ENCODE measurements at places on chromosomes 13 and 19.
A peak's percentile ranks its signal among the peaks of the same experiment; 100 is the strongest.

DNA sequence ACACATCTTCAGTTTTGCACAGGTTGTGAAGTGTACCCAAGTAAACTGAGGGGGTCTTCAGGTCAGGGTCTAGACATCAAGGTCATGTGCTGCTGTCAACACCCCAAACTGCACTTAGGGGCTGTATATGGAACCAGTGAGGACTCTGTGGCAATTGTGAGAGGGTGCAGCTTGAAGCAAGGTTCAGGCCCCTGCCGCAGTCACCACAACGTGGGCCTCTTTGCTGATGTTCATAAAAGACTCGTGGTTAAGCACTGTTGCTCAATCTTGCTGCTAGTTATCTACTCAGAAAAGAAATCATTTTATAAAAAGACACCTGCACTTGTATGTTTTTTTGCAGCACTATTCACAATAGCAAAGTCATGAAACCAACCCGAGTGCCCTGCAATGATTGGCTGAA is 907.4 kb downstream of the UQCRFS1 start:
- no peak for DNase-seq

DNA sequence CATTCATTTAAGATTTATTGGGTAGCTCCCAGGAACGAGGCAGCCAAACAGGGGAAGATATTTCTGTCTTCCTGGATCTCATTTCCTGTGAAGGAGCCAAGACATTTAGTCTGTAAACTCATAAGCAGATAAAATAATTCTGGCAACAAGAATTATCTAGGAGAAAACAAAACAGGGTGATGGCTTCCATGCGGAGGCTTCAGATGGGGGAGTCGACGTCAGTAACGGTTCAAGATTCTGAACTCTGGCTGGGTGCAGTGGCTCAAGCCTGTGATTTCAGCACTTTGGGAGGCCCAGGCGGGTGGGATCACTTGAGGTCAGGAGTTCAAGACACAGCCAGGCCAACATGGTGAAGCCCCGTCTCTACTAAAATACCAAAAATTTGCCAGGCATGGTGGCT is 1.3 kb downstream of the GNA15 start:
- DNase-seq: no peak

DNA sequence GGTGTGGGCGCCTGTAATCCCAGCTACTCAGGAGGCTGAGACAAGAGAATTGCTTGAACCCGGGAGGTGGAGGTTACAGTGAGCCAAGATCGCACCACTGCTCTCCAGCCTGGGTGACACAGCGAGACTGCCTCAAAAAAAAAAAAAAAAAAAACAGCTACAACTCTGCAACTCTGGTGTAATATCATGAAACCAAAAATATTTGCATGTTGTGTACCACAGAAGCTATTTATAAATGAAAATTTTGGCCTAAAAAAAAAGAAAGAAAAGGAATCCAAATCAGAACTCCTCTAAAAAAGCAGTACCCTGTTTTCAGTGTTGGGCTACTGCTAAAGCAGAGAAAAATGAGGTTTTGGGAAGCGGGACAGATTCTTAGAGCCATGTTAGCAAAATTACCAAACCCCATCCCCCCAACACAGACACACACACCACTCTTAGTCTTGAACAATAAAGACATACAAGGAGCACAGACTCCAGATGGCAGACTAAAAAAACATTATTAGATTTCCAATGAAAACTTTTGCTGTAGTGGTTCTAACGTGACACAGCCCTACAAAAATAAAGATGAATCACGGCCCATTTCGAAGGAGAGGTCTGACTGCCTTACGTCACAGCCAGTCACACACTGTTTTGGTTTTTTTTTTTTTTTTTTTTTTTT is 51.5 kb downstream of the INSR start:
- DNase-seq: peak; percentile 90

- no peak for DNase-seq
These were observed 13.8 kb downstream of the RCBTB1 start for GRCh38 chr13:49571299-49572240.

DNA sequence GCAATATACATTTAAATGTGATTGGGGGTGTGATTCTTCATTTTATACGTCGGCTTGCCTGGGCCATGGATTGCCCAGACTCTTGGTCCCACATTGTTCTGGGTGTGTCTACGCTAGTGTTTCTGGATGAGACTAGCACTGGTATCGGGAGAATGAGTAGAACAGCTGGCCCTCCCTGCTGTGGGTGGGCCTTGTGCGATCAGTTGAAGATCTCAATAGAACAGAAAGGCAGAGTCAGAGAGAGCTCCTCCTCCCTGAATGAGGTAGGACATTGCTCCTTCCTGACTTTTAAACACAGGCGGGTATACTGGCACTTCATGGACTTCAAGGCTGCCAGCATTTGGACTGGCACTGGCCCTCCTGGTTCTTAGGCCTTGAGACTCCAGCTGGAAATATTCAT is 603.0 kb downstream of the LIG4 start:
- DNase-seq: no peak

DNA sequence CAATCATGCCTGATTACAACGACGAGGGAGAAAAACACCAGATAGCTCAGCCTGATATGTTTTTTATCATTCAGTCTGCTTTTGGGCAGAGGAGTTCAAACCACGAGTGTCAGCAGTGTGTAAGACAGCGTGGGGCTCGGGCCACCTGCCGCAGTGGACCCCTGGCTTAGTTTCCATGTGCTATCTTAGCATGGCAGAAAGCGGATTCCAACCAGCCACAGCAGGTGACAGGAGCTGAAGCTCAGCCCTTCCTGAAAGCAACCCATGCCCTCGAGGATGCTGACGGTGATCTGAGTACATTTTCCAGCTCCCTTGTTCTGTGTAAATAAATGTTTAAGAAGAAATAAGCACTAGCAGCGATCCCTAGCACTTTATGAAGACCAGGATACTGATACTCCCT is 32.2 kb upstream of the MBNL2 start:
- no peak for DNase-seq
